T-helper 17 cell (primary cell): ENCODE measurements at places on chromosomes 4 and X.

DNA sequence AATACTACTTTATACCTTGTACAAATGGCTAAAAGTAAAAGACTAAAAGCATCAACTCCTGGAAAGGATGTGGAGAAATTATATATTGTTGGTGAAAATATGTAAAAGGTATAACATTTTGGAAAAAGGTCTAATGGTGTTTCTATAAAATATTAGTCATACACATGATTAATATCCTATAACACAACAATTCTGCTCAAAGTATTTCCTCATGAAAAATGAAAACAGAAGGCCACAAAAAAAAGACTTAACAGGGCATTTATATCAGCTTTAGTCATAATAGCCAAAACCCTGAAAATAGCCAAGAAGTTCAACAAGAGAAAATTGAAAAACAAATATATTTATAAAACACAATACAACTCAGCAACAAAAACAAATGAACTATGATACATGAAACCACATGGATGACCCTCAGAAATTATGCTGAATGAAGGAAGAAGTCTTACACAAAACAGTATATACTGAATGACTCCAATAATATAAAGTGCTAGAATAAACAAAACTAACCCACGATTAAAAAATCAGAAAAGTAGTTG, 38.8 kb downstream of the TBCK start:
- no peak for DNase-seq

- no peak for DNase-seq
These were observed 123.7 kb upstream of the MAP3K15 start for GRCh38 chrX:19639056-19639455.

- DNase-seq, result no peak
These were observed 33.1 kb downstream of the SLC7A11 start for GRCh38 chr4:138209094-138209493.

- no peak for DNase-seq
These were observed 57.0 kb upstream of the MAP9 start for GRCh38 chr4:155433636-155434360.

- no peak for DNase-seq
These were observed 50.8 kb downstream of the GRIA2 start for GRCh38 chr4:157271166-157271869.

GRCh38 chr4:186936496-186937375, 213.1 kb upstream of the FAT1 start:
- no peak for DNase-seq

DNA sequence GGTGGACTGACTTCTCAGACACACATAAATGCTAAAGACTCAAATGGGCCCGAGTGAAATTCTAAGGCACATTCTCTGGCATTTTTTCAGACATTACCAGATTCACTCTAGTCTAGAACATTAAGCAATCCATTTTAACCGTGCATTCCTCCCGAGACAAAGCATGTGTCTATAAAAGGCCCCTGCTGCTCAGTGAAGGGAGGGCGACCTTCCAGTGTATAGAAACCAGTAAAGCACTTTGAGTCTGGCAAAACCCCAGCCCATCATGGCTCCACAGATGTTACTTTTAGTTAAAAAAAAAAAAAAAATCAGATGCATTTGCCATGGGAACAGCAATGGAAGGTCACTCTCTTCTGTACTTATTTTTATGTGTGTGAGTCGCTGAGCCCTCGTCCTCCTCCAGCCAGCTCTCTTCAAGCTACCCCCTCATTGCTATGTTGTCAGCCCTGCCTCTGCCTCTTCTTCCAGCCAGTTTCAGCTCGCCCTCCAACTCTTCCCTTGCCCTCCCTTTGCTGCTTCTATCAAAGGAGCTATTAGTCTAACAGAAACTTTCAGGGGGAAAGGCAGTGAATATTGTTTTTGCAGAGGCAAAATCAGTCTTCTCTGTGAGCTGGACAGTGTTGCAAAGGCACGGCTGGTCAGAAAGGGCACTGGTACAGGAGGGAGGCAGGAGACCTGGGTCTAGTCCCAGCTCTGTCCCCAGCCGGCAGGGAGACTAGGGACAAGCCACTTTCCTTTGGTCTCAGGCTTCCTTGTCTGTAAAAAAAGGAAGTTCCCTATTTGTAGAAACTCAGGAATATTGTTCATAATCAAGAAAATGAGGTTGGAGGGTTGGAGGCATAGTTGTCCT, 644.2 kb downstream of the ZNF674 start:
- DNase-seq, result no peak

GRCh38 chr4:138890891-138891570, 124.5 kb upstream of the NOCT start:
- DNase-seq, result no peak

DNA sequence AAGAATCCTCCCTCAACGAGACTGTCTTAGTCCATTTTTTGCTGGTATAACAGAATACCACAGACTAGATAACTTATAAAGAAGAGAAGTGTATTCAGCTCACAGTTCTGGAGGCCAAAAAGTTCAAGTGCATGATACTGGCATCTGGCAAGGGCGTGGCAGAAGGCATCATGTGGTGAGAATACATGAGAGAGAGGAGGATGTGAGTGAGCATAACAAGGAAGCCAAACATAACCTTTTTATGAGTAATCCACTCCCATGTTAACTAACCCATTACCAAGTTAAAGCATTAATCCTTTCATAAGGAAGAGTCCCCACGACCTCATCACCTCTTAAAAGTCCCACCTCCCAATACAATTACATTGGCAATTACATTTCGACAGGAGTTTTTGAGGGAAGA, 504.6 kb downstream of the IQCM start:
- no peak for DNase-seq

DNA sequence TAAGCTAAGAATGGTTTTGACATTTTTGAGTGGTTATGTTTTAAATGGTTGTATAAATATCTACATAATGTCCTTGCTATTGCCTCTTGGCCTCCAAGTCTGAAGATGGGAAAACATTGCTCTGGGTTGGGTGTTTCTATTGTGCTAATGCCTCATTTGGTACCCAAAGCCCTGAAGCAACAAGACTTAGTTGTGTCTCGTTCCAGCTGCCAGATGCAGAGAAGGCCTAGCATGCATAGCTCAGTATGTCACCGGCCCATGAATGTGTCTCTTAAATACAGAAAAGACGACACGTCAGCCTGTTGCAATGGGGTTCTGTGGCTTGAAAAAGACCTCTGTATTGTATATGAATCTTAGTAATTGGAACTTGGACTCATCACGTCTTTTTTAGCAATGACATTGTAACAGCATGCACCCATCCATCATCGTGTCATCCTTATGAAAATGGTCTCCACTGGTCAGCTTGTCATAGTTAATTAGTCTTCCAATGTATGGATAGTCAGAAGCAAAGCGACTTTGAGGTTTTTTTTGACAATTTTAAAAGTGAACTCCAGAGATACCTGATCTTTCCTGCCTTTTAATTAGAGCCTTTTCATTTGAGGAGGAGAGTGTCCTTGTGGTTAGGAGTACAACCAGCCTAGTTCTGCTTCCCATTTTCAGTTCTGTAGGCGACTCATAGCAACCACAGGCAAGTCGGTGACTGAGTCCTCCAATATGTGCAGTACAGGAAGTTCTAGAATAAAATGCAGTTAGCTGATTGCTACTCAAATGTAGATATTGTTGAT, 126.4 kb upstream of the GATB start:
- DNase-seq, result no peak

DNA sequence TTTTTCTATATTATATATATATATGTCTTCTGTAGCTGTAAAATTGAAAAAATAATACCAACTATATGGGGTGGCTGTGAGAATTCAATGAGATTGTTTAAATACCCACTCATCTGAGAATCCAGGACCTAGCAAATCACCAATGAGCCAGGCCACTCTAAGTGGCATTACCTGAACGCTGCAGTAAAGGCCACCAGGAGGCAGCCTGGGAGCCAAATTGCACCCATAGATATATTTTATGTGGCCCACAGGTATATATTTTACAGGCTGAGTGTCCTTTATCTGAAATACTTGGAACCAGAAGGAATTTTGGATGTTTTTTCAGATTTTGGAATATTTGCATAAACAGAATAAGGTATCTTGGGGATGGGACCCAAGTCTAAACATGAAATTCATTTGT, 58.2 kb upstream of the C4orf50 start:
- no peak for DNase-seq

DNA sequence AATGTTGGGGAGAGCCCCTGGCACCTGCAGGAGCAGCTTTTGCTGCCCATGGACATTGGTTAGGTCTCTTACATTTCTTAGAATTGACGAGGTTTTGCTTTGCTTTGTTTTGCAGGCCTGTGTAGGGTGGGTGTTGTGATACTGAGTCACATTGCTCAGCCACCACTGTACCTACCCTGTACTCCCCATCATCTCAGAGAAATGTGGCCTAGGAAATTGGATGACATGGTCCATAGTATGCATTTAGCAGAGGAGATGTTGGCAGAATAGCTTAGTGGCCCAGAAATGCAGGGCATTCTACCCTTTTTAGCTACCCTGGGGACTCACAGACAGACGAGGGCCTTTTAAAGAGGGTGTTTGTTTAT, 43.7 kb downstream of the IL21 start:
- DNase-seq, result no peak

DNA sequence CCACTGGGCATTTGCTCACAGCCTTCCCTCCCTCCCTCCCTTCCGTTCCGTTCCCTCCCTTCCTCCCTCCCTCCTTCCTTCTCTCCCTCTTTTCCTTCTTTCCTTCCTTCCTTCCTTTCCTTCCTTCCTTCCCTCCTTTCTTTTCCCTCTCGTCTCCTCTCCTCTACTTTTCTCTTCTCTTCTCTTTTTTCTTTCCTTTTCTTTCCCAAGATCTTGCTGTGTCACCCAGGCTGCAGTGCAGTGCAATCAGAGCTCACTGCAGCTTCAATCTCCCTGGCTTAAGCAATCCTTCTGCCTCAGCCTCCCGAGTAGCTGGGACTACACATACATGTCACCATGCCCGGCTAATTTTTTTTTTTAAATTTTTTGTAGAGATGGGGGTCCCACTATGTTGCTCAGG, 26.7 kb upstream of the ING2 start:
- no peak for DNase-seq

DNA sequence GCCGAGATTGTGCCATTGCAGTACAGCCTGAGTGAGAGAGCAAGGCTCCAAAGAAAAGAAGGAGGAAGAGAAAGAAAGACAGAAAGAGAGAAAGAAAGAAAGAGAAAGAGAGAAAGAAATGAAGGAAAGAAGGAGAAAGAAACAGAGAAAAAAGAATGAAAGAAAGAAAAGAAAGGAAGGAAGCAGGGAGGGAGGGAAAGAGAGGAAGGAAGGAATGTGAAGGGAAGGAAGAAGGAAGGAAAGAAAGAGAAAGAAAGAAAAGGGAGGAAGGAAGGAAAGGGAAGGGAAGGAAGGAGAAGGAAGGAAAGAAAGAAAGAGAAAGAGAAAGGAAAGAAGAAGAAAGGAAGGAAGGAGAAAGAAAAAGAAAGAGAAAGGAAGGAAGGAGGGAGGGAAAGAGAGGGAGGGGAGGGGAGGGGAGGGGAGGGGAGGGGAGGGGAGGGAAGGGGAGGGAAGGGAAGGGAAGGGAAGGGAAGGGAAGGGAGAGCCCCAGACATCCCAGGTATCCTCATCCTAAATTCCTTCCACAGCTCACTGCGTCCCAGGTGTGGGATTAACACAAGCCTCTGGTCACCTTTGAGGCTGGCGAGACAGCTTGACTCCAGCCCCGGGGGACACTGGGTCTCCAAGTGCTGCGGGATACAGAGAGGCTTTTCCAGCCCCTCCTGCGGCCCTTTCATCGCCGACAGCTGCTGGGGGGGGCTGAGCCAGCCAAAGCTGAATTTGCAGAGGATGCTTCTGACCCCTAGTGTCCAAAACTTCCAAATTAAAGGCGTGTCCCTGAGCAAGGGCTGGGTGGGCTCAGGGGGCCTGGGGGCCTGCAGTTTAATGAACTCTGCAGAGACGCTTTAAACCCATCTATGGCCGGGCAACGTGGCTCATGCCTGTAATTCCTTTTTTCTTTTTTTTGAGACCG, 24.2 kb upstream of the CSF2RA start:
- no peak for DNase-seq

GRCh38 chr4:83297548-83298260, 13.1 kb upstream of the COQ2 start:
- no peak for DNase-seq

DNA sequence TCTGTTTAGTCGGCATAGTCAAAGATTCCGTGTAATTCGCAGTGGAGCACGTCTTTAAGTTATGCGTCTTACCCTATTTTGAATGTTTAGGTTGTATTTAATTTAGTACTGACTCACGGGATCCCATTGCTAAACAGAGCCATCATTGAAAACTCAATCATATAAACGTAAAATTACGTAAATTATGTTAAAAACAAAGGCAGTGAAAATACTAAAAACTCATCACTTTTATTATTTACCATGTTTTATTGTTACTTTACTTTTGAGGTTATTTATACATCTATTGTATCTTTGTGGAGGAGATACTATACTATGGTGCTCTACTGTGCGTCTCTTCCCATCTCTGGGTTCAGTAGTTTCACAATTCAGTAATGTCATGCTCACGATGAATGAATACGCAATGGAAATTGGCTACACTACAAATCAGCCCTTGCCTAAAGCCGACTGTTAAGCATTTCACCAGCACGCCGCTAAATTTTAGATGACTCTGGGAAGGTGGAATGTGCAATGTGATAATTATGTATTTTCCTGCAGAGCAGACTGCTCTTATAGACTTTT, 944 bp downstream of the FUNDC2 start:
- no peak for DNase-seq

DNA sequence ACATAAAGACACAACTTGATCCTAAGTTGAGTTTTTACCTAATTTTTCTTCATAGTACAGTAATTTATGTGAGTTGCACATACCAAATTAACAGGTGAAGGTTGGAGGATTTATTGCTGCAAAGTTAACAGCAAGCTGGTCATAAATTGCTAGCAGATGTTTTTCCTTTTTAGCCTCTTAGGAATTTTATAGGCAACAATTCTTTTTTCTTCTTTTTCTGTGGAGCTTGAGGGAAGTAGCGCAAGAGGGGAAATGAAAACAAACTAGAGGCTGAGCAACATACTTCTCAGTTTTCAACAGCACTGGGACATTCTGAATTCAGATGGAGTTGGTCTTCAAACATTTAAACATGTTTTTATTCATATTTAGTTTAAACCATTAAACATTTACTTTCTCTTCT, 63.7 kb upstream of the TLR2 start:
- no peak for DNase-seq

DNA sequence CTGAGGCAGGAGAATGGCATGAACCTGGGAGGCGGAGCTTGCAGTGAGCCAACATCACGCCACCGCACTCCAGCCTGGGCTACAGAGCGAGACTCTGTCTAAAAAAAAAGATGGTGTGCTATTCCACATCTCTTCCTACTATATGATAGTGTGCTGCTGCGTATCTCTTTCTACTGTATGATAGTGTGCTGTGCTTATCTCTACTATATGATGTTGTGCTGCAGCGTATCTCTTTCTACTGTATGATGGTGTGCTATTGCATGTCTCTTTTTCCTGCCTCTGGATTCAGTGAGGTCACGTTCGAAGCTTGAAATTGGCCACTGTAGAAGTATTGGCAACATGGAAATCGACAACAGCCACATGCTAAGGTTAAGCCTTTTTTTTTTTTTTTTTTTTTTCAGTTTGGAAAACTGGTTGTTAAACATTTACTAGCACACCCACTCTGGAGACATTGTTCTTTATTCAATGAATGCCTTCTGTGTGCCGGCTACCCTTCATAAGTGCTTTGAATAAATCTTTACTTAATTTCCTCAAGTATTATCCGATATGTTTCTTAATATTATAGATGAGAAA, 31.0 kb downstream of the ARFIP1 start:
- DNase-seq, result no peak
